Spinal cord (tissue), 10 donors: ENCODE measurements at places on chromosomes 13 and 19. TPM values are rescaled to one million over a fixed set of nuclear protein-coding genes. Genes with fewer than 3 reads are reported as not detected.

TNFSF11 gene
- total RNA-seq: 0.22 TPM

KANK3 gene
- total RNA-seq: 4.3 TPM

FBXO46 gene
- total RNA-seq: 11.0 TPM

RNF225 gene
- total RNA-seq: not detected

- no peak for DNase-seq
Measured at GRCh38 chr19:39224910-39225309, 19.9 kb downstream of the IFNL3 start.

GRCh38 chr13:81686877-81687276 lies 1346.0 kb upstream of the SPRY2 start:
- DNase-seq: peak; percentile 24

GRCh38 chr19:55176076-55176475 lies 4.0 kb downstream of the SYT5 start:
- DNase-seq: no peak

DNA sequence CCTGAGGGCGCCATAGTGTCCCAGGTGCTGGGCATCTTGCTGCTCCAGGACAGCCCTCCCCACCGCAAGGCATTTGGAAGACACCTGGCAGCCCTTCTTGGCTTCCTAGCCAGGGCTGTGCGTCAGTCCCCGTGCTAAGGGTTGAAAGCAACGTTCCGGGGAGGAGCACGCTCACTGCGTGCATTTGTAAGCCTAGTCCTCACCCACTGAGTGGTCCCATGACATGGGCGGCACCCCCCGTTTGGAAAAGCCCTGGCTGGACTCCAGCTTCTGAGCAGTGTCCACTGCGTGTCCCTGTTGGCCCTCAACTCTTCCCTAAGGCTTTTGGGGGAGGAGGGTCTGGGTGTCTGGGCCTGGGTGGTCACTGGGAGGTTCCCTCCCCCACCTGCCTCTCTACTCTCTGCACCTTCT lies 76.3 kb upstream of the GPR183 start:
- no peak for DNase-seq

GRCh38 chr13:109857325-109857724 lies 70.9 kb upstream of the IRS2 start:
- no peak for DNase-seq
